ENCODE measurements at places on chromosomes 1 and 21. TPM values are rescaled to one million over a fixed set of nuclear protein-coding genes. Genes with fewer than 3 reads are reported as not detected.

DNA sequence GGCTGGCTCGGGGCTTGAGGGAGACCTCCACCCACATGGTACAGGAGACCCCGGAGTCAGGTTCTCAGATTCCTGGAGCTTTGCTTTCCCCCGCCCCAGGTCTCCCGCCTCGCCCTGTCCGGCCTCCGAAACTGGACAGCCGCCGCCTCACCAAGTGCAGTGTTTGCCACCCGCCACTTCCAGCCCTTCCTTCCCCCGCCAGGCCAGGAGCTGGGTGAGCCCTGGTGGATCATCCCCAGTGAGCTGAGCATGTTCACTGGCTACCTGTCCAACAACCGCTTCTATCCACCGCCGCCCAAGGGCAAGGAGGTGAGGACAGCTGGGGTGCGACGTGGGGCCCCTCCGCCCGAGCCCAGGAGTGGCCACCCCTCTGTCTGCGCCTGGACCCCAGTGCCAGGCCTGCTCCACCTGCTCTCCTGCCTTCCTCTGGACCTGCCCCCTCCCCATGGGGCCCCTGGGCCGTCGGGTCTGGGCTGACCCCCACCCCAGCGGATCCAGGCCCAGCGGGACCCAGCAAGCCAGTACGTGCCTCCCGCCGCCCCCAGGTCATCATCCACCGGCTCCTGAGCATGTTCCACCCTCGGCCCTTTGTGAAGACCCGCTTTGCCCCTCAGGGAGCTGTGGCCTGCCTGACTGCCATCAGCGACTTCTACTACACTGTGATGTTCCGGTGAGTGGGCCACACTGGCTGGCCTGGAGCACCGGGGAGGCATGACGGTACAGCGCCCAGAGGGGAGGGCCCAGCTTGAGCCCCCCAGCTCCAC is 8.7 kb downstream of the SELENON start:
- no peak for DNase-seq

DNA sequence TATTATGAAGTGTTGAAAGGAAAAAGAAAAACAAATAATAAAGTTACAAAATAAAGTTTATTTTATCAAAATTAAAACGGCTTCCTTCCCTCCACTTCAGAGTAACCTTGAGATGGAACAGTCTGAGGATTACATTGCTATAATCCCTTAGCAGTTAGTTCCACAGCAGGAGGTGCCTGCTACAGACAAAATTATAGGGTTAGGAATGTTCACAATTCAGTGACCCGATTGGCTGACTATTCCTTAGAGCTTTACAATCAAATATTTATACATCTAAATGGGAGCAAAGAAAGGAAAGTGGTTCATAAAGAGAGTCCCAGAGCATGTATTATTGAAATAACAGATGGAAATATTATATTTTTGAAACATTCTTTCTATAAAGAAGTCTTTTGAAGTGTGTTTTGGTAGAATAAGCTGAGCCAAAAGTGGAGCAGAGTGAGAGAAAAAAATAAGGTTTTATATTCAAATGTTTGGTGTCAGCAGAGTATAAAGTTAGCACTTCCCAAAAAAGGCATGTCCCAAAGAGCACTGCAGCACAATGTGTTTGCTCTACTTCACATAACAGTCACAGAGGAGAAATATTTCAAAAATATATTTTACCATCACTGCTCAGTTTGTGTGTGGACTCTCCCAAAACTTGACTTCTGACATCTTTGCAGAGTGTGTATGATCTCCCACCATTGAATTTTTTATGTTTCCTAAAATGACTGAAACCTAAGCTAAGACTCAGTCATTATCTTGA is 71.4 kb upstream of the GORAB start:
- no peak for DNase-seq

GRCh38 chr1:36425791-36426190 is 24.5 kb downstream of the OSCP1 start:
- no peak for DNase-seq

GRCh38 chr1:30146448-30146847 is 576.9 kb downstream of the MATN1 start:
- no peak for DNase-seq

- no peak for DNase-seq
These were observed 19.1 kb upstream of the NCF2 start for GRCh38 chr1:183609313-183609712.

DNA sequence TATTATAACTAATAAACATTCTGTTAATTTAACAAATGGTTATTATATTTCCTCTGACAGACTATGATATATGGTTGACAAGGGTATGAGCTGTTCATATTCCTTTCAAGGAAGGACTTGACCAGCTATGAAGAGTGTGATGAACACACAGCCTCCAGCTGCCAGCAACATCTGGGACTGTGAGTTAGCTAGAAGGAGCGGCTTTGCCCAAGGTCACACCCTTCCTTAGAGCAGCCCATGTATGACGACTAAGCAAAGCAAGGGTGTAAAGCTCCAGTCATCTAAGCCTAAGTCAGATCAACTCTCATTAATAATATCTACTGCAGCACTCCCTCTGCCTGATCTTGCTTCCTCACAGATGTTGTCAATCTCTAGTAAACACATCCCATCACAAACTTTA is 355.4 kb downstream of the PLPP3 start:
- DNase-seq: no peak

- DNase-seq: no peak
These were observed 168.4 kb downstream of the ZZZ3 start for GRCh38 chr1:77513839-77514763.

- DNase-seq: no peak
These were observed 75.7 kb upstream of the PKN2 start for GRCh38 chr1:88608139-88608943.

DNA sequence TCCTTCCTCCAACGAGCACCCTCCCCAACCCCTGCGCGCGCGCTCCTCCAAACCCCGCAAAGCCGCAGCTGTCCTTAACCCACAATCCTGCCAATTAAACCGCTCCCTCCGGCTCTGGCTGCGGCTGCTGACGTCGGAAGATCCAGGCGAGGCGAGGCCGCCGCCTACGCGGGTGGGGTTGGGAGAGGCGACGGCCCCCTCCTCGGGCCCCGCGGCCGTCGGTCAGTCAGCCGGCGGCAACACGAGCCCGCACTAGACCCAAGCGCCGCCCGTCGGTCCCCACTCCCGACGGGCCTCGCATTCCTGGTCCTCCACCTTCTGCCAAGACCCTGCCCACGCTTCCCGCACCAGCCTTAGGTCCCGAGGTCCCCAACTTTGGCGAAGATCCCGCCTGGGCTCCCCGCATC is 75.4 kb downstream of the VWA5B1 start:
- DNase-seq: no peak

DNA sequence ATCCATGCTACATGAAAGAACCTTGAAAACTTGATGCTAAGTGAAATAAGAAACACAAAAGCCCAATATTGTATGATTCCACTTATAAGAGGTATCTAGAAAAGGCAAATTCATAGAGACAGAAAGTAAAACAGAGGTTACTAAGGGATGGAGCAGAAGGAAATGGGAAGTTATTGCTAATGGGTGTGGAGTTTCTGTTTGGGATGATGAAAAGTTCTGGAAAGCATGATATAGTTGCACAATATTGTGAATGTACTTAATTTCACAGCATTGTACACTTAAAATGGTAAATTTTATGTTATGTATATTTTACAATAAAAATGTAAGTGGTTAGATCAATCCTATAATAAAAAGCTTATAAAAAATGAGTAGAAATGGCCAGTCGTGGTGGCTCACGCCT is 1.6 kb upstream of the NECAP2 start:
- no peak for DNase-seq

GRCh38 chr1:246350745-246351144 is 156.3 kb downstream of the SMYD3 start:
- no peak for DNase-seq

GRCh38 chr1:185238447-185238846 is 78.6 kb downstream of the IVNS1ABP start:
- DNase-seq: no peak

GRCh38 chr1:200437556-200438203 is 27.8 kb upstream of the ZNF281 start:
- no peak for DNase-seq

- DNase-seq: no peak
These were observed 394.1 kb downstream of the PBX1 start for GRCh38 chr1:164953098-164953497.

GRCh38 chr21:16095005-16095404 is 365.2 kb downstream of the USP25 start:
- DNase-seq: no peak

- no peak for DNase-seq
These were observed 57.4 kb upstream of the CXADR start for GRCh38 chr21:17455451-17455850.

GRCh38 chr1:239563681-239564080 is 177.3 kb downstream of the CHRM3 start:
- DNase-seq: no peak

DNA sequence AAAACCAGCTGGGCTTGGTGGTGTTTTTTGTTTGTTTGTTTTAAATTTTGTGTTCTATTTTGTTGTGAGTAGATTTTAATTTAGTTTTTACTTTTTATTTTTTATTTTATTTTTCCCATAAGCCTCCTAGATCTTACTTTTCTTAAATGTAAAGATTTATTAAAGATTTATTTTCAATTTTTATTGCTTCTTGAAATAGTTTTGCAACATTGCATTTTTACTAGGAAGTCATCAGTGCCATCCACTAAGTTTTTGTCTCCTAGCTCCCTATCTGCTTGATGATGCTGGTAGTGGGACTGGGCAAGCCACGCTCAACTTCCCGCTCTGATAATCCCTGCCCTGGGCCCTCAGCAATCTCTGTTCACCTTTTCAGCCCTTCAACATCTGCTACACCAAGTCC is 175.4 kb downstream of the CDC7 start:
- DNase-seq: no peak

DNA sequence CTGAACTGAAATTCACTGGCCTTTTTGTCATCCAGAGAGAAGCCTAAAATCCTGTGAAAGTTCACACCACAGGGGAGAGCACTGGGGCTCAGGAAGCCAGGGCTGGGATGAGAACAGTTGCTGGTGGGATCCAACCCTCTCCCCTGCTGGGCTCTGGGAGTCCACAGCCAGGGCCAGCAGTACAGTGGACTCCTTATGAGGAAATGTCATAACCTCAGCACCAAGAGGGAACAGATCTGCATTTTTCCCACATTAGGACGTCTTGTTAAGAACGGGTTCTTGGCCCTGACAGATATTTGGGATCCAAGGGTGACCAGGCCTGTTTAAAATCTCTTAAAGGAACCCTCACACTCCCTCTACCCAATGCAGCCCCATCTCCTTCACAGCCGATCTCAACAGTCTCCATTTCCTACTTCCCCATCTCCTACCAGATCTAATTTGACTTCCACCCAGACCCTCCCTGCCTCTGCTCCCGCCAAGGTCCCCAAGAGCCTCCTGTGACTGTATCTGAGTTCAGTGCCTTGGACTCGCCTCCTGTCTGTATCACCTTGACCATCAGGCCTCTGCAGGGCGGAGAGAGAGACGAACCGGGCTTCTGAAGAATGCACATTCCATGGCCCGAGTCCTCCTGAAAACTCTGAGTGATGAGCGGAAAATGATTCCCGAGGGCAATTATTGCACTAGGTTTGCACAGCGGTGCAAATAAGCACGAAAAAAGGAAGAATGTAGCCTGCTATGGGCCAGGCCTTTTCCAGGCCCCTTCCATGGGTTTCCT is 159.9 kb downstream of the TRABD2B start:
- no peak for DNase-seq

- DNase-seq: peak; percentile 94
These were observed 61.3 kb downstream of the FAAP20 start for GRCh38 chr1:2133039-2133878.

DNA sequence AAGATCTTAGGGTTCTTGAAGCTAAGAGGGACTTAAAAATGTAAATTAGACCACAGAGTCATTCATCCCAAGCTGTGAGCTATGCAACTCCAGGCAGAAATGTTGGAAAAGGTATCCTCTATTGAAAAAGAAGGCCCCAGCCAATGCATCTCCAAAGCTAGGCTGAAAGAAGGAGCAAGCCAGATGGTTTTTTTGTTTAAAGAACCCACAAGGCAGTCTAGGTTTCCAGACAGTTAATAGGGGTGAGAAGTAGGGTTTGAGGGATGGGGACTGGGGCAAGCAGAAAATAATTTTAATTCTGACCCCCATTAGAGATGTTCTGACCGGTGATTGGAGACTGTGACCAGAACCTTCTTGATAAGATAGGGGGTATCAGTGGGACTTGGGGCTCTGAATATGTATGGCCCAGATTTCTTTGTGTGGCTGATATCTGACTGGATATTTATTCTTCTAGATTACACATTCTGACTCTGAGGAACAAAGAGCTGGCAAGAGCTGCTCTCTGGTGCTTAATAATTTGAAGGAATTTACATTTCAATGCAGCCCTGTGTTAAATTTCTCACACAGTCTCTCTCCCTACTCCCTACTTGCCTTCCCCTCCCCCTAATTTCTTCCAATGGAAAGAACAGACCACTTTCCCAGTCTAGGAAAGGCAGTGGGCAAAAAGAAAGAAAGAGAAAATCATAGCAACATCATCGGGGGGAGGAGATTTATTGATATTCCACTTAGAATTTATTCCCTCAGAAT is 104.9 kb downstream of the NUF2 start:
- DNase-seq: no peak

- peak; percentile 43 for DNase-seq
These were observed 1.8 kb downstream of the NHLH2 start for GRCh38 chr1:115839029-115839678.

DNA sequence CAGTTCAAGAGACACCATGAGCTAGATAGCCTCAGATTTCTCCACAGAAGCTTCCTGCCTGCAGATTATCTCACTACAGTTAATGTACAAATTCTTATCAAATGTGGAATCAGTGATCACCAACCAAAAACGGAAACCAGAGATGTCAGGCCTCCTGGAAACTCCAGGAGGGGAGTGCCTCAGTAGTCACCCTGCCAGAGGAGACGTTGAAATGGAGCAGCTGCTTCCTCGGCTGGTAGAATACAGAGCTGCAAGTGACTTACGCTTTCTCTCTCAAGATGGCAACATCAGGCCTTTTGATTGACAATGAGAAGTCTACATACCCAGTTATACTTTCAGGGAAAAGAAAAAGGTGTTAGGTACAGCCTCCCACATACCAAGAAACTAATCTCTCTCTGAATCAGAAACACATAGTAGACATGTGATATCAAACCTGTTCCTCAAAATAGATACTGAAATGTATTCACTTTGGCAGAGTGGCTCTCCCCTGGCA is 52.2 kb downstream of the ACP6 start:
- DNase-seq: no peak

DNA sequence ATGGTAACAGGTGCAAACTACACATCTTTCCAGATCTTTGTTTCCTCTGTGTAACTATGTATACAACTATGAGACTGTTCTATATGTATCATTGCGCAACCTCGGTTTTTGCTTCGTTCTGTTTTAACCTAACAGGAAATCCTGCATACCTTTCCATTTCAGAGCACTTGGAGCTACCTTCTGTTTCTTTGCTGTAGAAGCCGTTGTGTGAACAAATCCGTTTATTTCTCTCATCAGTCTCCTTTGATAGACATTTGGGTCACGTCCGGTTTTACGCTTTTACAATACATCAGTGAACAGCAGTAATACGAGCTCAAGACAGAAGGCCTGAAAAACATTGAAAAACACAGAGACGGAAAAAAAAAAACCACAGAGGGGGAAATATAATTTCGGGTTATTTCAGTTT is 10.5 kb downstream of the ATP5IF1 start:
- DNase-seq: no peak

NHLH1 gene
- not detected for total RNA-seq

ZNF593OS gene
- total RNA-seq: not detected

ADORA1 gene
- 8.1 TPM for total RNA-seq

GUCA2A gene
- 0.55 TPM for total RNA-seq

CD1B gene
- not detected for total RNA-seq

Data from pancreas (tissue), 10 donors.